ENCODE measurements at places on chromosomes 2 and 18.

DNA sequence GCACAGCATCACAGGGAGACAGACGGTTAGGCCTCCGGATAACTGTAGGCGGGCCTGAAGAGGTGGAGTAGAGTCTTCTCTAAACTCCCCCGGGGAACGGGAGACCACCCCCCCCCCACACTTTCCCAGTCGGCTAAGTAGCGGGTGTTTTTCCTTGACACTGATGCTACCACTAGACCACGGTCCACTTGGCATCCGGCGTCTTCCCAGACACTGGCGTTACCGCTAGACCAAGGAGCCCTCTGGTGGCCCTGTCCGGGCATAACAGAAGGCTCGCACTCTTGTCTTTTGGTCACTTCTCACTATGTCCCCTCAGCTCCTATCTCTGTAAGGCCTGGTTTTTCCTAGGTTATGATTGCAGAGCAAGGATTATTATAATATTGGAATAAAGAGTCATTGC, 25.7 kb upstream of the NCL start:
- no peak for DNase-seq

DNA sequence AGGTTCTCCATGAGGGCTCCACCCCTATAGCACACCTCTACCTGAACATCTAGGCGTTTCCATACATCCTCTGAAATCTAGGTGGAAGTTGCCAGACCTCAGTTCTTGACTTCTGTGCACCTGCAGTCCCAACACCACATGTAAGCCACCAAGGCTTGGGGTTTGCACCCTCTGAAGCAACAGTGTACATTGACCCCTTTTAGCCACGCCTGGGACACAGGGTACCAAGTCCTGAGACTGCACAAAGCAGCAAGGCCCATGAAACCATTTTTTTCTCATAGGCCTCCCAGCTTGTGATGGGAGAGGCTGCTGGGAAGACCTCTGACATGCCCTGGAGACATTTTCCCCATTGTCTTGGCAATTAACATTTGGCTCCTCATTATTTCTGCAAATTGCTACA, 20.0 kb downstream of the ARL6IP6 start:
- no peak for DNase-seq

DNA sequence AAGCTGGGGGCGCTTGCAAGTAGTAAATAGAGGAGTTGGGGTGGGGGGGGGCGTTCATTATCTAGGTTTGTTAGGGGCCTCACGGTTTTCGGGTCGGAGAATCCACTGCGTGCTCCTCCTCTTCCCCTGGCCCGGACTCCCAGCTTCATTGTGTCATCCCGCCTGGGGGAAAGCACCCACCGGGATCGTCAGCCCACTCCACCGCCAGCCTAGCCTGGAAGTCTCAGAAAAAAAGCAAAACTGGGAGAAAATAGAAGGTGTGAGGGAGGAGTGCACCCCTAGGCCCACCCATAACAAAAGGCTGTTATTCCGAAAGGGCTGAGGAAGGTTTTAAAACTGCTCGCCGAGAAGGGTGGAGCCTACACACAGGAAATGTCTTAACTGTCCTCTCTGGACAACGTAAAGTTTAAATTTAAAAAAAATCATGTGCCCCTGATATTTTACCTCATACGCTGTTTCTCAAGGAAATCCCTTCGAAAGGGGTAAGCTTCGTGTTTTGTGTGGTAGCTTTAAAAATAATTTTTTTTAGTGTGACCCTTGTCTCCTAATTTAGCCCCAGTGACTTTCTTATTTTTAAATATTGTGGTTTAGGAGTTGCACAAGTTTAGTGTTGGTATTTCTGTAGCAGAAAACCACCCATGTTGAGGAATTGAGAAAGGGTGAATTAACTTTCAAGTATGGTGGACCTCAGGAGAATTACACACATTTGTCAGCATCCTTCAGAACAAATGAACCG, 104.2 kb downstream of the SPTBN1 start:
- DNase-seq: no peak

DNA sequence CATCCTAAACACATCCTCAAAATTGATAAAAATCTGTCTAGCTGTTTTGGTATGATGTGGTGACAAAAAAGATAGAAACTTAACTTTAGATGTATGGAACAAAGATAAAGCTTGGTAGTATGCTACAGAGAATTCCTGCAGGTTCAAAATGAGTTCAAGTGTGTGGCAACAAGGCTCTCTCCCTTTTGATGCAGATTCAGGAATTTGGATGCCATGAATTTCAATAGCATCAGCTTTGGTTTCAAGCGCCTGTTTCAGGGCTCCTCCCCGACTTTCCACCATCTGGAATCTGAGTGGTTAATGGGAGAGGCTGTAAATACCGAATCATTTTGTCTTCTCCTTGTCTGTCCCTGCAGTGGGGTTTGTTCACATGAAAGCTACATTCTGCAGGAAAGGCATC, 180.6 kb downstream of the MTX2 start:
- DNase-seq: no peak

- DNase-seq: no peak
These were observed 61.9 kb upstream of the EPB41L5 start for GRCh38 chr2:119950966-119951365.

DNA sequence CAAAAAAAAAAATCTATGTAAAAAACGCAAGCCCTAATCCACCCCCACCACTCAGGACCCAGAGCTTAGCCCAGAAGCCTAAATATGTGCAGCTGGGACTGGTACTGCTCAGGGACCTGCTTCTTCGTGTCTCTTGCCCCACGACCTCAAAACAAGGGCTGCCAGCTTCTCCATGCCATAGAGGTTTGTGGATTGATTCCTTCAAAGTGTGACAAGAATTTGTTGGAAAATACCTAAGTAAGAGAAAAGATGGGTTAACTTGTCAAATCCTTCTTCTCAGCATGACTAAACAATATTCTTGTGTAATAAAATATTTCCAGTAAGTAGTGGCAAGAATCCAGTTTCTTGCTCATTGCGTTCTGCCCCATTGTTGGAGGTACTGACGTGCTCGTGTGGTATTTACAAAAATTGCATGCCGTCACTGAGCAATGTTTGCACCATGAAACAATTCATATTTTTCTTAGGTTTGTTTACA, 825 bp upstream of the SCYGR1 start:
- DNase-seq: no peak

GRCh38 chr2:71070294-71071093, 2.0 kb downstream of the NAGK start:
- DNase-seq: no peak

- DNase-seq: no peak
These were observed 99.7 kb upstream of the OTOS start for GRCh38 chr2:240240017-240240734.

- DNase-seq: no peak
These were observed 101.8 kb upstream of the SCN1A start for GRCh38 chr2:166229678-166230023.

- no peak for DNase-seq
These were observed 26.5 kb downstream of the PSD4 start for GRCh38 chr2:113200236-113200635.
